ENCODE measurements at places on chromosomes 16 and 17.

- DNase-seq, result no peak
Measured at GRCh38 chr17:73165616-73166404, 1.0 kb downstream of the SSTR2 start.

- DNase-seq, result no peak
Measured at GRCh38 chr16:78673884-78674283, 574.4 kb downstream of the WWOX start.

- DNase-seq, result peak; percentile 71
Measured at GRCh38 chr16:3625911-3626732, 14.7 kb upstream of the SLX4 start.

- no peak for DNase-seq
Measured at GRCh38 chr17:77995146-77995852, 36.8 kb downstream of the TNRC6C start.

GRCh38 chr17:43834106-43834505, 1.2 kb upstream of the MPP3 start:
- DNase-seq, result peak; percentile 3

DNA sequence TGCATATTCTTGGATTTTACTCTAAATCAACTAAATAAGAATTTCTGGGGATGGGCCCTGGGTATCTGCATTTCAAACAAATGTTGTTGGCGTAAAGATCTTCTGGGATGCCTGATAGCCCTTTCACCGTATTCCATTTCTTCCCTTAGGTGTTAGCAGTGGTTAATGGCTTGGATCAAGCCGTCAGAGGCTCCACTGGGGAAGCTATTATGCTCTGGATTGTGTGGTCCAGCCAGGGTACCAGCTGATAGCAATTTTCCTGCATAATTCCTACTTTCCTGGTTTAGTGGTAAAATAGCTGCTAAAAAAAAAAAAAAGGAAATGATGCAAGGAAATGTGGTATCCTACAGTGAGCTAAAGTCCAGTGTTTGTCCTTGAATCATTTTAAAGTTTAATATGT, 365.1 kb downstream of the CDH8 start:
- DNase-seq, result no peak

GRCh38 chr16:11602321-11602720, 15.6 kb upstream of the LITAF start:
- no peak for DNase-seq

GRCh38 chr17:31489295-31490018, 98.0 kb downstream of the RAB11FIP4 start:
- DNase-seq, result no peak

GRCh38 chr17:61338874-61339478, 60.7 kb upstream of the TBX2 start:
- DNase-seq, result no peak

DNA sequence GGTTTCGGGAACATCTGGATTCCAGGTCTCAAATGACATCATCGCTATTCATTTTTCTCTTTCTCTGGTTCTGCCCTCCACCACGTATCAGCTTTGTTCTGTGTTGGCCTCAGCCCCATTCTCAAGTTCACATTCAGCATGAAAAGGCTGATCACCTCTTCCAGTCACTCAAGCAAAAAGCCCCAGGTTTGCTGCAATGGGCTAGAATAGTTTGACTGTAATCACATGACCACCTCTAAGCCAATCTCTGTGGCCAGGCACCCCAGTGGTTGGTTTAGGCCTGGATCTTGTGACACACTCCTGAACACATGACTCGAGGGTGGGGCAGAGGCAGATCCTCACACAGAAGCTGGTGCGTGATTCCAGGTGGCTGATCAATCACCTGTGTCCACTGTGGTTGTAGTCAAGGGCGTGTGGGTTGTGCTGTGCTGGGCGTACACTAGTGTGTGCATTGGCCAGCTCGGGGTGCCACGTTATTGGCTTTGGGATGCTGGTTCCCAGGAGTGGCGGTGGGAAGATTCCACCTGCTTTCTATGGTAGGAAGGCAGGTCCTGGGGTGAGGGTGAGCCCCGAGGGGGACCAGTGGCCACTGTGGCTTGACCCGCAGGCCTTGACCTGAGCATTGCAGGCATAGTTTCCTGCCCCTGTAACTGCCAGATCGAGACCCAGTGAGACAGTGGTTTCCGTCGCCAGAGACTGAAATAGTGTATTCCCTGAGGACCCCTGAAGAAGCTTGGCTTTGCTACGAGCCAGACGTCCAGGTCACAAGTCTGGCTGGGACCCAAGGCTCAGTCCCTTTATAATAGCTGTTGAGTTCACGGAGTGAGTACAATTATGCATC, 12.0 kb downstream of the EEF2K start:
- no peak for DNase-seq

DNA sequence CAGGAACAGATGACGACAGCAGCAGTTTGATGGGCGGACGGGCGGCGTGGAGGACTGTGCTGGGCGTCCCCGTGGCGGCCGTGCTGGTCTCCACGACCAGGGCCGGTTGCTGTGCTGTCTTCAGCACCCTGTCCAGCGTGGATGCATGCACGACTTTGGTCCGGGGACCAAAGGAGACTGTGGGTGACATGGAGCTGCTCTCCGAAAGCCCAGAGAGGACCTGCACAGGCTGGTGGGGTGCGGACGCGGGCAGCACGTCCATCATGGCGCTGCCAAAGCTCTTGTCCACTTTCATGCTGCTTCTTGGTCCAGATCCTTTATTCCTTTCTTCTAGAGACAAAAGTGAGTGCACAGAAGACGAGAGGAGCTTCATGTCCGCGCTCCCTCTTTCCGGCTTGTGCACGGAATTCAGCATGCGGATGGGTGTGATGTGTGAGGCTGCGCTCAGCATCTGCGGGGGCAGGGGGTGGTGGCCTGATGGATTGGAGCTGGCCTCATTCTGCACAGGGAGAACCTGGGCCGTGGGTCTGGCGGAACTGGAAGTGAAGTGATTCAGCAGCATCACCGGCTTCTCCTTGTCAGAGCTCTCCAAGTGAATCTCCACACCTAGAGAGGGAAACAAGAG, 20.3 kb downstream of the MAP1LC3B start:
- no peak for DNase-seq

GRCh38 chr16:77963185-77964044, 58.9 kb upstream of the CLEC3A start:
- DNase-seq, result no peak

- DNase-seq, result peak; percentile 85
Measured at GRCh38 chr16:27237219-27238015, 31.2 kb downstream of the NSMCE1 start.

GRCh38 chr16:80459966-80460365, 80.8 kb upstream of the DYNLRB2 start:
- DNase-seq, result no peak

- no peak for DNase-seq
Measured at GRCh38 chr16:80303691-80304090, 237.1 kb upstream of the DYNLRB2 start.

GRCh38 chr16:85728879-85729278, 22.0 kb downstream of the C16orf74 start:
- no peak for DNase-seq
